ENCODE measurements at places on chromosomes 3 and 15.

DNA sequence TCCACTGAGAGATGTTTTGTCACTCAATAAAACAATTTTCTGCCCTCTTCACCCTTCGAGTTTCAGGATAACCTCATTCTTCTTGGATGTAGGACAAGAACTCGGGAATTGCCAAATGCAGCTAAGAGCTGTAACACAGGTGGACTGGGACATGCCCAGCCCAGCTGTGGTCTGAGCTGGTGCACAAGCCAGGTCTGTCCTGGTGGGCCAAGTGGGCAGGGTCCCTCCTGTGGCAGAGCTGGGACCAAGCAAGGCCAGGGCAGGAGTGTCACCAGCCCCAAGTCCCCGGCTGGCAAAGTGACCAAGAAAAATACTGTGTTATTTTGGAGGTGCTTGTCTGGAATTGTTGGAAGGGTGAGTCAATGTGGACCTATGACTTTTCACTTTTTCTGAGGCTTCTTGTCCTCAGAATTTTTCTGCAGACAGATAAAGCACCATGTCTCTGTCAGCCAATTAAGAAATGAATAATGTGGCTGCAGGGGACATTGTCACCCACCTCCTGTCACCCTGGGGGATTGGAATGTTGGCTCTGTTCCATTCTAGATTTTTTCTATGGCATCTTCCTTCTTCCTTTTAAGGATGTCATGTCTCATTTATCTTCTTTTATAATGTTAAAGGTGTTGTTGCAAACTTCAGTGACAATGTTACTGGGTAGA lies 645.2 kb upstream of the EPHA6 start:
- no peak for DNase-seq

- DNase-seq, result no peak
Observed at GRCh38 chr15:50993598-50993997, 85.1 kb downstream of the AP4E1 start.

- DNase-seq, result no peak
Observed at GRCh38 chr3:77524946-77525682, 485.2 kb downstream of the ROBO2 start.

DNA sequence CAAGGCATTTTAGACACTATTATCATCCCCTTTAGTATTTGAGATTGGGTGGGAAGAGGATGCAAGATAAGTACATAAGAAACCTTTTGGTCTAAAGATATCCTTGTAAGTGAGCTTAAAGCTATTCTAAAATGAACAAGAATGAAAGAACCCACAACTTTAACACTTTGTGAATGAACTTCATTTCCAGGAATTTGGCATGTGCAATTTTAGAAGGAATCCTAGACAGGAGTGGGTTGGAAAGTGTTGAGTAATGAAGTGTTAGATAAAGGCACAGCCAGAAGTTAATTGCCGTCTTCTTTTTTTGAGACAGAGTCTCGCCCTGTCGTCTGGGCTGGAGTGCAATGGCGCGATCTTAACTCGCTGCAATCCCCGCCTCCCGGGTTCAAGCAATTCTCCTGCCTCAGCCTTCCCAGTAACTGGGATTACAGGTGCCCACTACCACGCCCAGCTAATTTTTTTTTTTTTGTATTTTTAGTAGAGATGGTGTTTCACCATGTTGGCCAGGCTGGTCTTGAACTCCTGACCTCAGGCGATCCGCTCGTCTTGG lies 13.2 kb upstream of the TEX9 start:
- no peak for DNase-seq

- no peak for DNase-seq
Observed at GRCh38 chr3:142120707-142121106, 28.6 kb downstream of the TFDP2 start.

DNA sequence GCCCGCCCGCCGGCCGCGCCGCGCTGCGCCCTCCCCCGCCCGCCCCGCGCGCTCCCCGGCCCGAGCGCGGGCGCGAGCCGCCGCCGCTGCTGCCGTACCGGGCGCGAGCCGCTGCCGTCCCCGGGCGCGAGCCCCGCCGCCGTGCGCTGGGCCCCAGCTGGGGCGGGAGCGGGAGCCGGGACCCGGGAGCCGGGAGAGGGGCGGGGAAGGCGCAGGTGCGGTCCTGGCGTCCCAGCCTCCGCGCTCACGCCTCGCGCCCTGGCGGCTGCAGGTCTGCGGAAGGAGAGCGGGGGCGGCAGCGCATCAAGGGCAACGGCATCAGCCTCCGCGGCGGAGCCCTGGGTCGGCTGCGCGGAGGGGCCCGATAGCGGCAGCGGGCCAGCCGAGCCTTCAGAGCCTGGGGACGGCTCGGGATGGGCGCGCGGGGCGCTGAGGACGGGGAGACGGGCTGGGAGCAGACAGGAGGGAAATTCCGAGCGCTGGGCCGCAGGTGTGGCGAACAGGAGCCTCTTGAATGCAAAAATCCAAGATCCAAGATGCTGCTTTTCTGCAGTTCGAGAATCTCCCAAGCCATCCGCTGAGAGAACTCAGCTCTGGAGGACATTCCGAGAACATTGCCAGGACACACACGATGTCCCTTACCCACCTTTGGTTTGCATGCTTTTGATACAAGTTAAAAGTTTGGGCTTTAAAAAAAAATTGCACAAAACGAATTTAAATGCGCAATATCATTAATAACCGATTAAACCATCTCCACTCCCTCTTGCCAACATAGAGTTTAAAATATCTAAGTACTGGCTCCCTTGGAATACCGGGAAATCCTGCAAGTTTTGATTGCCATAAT lies 251.1 kb downstream of the TJP1 start:
- DNase-seq, result no peak

GRCh38 chr3:175489406-175489805 lies 630.3 kb downstream of the NAALADL2 start:
- no peak for DNase-seq

DNA sequence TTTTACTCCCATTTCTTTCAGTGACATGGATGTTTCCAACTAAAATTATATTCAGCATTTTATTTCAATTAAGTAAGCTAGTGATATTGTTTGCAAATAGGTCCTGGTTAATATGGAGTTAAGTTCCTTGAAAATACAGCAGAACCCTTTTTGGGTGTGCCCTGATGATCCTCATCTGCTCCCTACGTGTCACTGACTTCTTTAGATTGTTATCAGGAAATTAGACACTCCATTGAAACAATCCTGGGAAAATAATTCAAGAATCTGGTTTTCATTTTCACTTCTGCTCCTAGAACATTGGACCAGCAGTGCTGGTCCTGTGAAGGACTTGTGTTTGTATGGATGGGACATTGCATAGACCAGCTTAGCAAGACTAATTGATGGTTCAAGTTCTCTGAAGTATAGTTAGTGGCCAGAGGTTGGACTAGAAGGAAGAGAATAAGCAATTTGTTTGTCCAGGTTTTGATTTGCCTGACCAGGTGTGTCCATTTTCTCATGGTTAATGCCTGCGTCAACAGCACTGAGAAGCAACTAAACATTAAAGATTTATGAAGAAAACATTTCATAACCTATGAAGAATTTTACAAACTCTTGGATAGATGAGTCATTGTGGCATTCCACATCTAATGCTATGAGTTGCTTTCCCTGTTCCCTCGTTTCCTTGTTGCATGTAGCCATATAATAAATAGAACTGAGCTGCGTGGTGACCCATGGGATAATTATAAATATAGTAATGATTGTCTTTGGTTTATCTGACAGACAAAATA lies 95.8 kb downstream of the ZPLD1 start:
- DNase-seq, result no peak
